ENCODE measurements at places on chromosomes 5 and 9.

GRCh38 chr9:27719711-27720110 lies 146.4 kb upstream of the C9orf72 start:
- no peak for DNase-seq

DNA sequence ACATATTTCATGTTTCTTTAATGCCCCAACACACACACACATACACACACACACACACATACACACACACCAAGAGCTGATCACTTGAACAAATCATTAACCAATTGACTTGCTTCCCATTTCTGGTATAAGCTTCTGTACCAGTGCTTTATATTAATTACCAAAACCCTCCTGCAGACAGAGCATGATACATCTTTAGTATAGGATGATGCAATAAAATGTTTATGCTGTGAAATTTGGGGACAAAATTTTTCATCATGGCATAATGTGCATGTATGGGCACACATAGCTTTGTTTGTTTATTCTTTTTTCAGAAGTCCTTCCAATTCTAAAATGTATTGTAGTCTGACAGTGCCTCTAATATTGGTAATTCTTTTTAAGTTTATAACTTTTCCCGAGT lies 34.5 kb downstream of the SLC1A3 start:
- no peak for DNase-seq

DNA sequence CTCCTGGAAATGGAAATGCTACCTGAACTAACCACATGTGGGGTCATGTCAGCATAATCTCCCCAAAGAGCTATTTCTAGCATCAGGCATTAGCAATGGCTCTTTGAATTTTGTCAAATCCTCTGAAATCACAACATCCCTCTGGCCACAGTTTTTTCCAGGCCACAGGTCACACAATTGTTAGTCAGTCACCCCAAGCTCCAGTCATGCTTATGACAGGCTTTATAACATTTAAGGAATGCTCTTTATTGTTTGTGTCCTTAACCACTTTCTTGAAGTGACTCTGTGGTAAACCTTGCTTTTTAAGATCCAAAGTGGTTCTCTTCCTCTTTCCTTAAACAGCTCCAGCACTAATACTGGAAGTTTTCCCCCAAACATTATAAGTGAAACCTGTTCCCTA lies 169.2 kb upstream of the HMHB1 start:
- DNase-seq, result no peak

GRCh38 chr9:137975527-137975913 lies 97.9 kb downstream of the CACNA1B start:
- no peak for DNase-seq

DNA sequence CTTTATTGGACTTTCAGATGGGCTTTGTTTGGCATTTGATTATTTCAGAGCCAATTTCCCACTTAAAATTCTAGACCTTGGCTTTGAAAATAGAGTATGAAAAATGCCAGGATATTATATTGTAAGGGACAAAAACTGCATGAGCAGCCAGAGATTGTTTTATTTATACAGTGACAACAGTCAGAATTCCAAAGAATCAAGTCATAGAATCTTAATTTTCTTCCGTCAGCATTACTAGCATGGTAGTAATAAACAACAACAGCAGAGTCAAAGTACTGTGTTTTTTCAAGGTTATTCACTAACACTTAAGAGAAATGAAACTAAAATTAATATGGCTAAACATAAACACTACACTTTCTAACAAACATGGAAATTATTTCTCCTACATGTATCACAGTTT lies 52.2 kb downstream of the MLLT3 start:
- no peak for DNase-seq

Data from GF-D8 (cell line).